CD8-positive, alpha-beta memory T cell (primary cell): ENCODE measurements at places on chromosomes 3 and 15. TPM values are rescaled to one million over a fixed set of nuclear protein-coding genes. Genes with fewer than 3 reads are reported as not detected.

Gene LRRC3B
- not detected for total RNA-seq

Gene DET1
- total RNA-seq: 2.8 TPM

DNA sequence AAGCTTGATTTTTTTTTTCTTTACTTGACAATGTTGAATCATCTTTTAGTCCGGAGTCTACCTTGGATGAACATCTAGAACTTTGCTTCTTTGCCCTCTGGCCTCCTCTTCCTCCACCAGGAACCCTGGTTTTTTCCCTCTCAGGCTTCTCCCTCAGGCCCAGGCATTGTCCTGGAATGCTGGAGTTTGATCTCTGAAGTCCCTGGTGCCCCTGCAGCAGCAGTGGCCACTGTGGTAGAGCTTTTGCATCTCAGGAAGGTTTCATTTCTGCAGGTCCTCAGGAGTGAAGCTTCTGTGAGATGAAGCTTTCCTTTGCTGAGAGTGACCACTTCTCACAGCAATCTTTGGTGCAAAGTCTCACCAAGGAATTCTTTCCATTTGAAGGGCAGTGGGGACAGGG, 39.0 kb upstream of the NEDD4 start:
- no peak for DNase-seq
- no peaks in the 10 kb centered on the region for H3K4me1 ChIP-seq
- H3K27me3 ChIP-seq: no peaks in the 10 kb centered on the region
- H3K36me3 ChIP-seq: no peaks in the 10 kb centered on the region
- H3K27ac ChIP-seq: no peak overlapping the region

DNA sequence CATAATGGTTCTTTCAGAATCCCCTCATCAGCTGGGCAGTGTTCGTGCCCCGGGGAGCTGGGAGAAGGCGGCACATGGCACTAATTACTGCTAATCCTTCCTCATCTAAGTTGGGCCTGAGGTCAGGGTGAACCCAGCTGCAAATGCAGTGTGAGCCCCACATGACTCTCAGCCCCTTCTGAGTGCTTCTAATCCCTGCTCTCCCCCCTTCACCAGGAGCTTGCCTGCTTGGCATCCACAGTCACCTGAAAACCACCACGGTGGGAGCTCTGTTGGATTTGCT, 455 bp upstream of the TRPM1 start:
- H3K36me3 ChIP-seq: no peaks in the 10 kb centered on the region
- H3K27me3 ChIP-seq: no peaks in the 10 kb centered on the region
- H3K4me3 ChIP-seq: no peak overlapping the region
- no peak overlapping the region for H3K27ac ChIP-seq
- H3K4me1 ChIP-seq: no peaks in the 10 kb centered on the region
- DNase-seq: no peak

- no peak overlapping the region for H3K4me3 ChIP-seq
- no peak for DNase-seq
- no peak overlapping the region for H3K27ac ChIP-seq
Observed at GRCh38 chr15:92021792-92022191, 168.3 kb downstream of the SLCO3A1 start.

DNA sequence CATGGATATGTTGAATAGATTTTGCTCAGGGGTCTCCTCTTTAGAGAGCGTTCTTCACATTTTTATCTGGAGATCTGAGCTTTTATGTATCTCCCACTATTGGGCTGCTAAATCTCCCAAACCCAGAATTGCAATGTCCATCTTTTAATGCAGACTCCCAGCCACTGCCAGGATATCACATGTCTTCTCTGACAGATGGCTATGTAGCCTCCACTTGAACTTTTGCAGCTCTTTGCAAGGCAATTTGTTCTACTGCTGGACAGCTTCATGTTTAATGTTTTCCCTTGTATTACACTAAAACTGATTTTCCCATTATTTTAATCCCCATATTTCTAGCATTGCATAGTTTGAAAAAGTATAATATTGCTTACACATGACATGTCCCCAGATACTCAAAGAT, 177.2 kb downstream of the LPP start:
- H3K27ac ChIP-seq: no peak overlapping the region
- no peak for DNase-seq
- H3K4me1 ChIP-seq: peaks cover 9% of the 10 kb centered on the region
- H3K27me3 ChIP-seq: no peaks in the 10 kb centered on the region

- no peaks in the 10 kb centered on the region for H3K27me3 ChIP-seq
- H3K4me1 ChIP-seq: no peaks in the 10 kb centered on the region
- no peaks in the 10 kb centered on the region for H3K36me3 ChIP-seq
- no peak overlapping the region for H3K27ac ChIP-seq
- H3K4me3 ChIP-seq: no peak overlapping the region
Observed at GRCh38 chr15:39139431-39140059, 441.3 kb upstream of the THBS1 start.

- no peak for DNase-seq
- no peak overlapping the region for H3K4me3 ChIP-seq
- H3K4me1 ChIP-seq: peaks cover 10% of the 10 kb centered on the region
- no peak overlapping the region for H3K27ac ChIP-seq
Observed at GRCh38 chr15:58268746-58269267, 130.6 kb downstream of the AQP9 start.

DNA sequence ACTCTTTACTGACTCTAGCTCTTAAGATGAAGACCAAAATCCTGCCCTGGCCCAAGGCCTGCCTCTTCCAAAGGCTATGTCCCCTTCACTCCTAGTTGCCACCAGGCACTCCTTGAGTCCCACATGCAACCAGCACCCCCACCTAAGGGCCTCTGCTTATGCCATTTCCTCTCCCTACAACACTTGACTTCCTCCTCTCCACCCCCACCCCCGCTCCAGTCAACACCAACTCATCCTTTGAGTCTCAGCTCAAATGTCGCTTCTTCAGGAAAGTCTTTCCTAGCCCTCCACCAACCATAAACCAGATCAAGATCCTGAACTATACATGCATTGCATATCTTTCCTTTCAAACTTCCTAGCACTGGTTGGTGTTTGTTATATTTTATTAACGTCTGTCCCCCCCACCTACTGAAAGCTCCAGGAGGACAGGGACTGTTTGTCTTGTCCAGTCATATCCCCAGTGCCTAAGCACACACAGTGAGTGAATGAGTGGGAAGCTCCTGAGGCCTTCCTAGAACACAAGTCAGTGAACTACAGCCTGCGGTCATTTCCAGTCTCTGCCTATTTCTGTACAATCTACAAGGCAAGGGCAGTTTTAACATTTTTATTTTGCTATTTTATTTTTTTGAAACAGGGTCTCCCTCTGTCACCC, 7.3 kb downstream of the TBC1D2B start:
- H3K36me3 ChIP-seq: no peaks in the 10 kb centered on the region
- no peak overlapping the region for H3K27ac ChIP-seq
- no peaks in the 10 kb centered on the region for H3K27me3 ChIP-seq
- no peak for DNase-seq
- H3K4me3 ChIP-seq: peak overlapping the region; percentile 43
- peaks cover 83% of the 10 kb centered on the region for H3K4me1 ChIP-seq

GRCh38 chr15:57686657-57687056, 19.9 kb upstream of the POLR2M start:
- no peak for DNase-seq
- H3K27ac ChIP-seq: no peak overlapping the region
- no peaks in the 10 kb centered on the region for H3K27me3 ChIP-seq
- H3K4me1 ChIP-seq: no peaks in the 10 kb centered on the region
- H3K4me3 ChIP-seq: no peak overlapping the region

GRCh38 chr15:48905847-48906246, 27.9 kb downstream of the EID1 start:
- H3K4me1 ChIP-seq: no peaks in the 10 kb centered on the region
- no peak for DNase-seq
- H3K4me3 ChIP-seq: no peak overlapping the region

DNA sequence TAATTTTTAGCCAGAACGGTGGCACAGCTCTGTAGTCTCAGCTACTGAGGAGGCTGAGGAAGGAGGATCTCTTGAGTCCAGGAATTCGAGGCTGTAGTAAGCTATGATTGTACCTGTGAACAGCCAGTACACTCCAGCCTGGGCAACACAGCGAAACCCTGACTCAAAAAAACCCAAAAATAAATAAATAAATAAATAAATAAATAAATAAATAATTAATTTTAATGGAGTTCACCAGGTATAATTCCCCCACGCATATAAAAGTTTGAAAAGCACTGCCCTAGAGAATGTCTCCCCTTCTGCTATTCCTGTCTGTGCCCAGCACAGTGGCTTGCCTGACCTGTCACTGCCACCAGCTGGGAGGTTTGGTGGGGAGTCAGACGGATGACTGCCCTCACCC, 4.2 kb upstream of the RLBP1 start:
- H3K4me3 ChIP-seq: no peak overlapping the region
- H3K36me3 ChIP-seq: no peaks in the 10 kb centered on the region
- no peaks in the 10 kb centered on the region for H3K4me1 ChIP-seq
- H3K27me3 ChIP-seq: no peaks in the 10 kb centered on the region
- DNase-seq: no peak

GRCh38 chr15:100635406-100636071, 33.1 kb downstream of the ASB7 start:
- no peaks in the 10 kb centered on the region for H3K27me3 ChIP-seq
- no peak overlapping the region for H3K27ac ChIP-seq
- peaks cover 24% of the 10 kb centered on the region for H3K36me3 ChIP-seq
- DNase-seq: no peak

DNA sequence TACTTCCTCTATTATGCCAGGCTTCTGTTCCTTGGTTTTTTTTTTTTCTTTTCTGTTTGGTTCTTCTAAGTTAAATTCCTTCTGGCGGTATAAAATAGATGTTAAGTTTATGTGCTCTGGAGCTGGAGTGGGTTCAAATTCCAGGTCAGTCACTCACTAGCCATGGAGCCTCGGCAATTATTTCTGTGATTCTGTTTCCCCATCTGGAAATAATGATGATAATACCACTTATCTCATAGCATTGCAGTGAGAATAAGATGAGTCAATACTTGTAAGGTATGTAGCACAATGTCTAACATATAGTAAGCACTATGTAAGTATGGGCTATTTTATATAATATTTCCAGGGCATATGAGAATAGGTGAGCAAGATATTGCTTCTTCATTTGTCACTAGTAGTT, 33.2 kb upstream of the ZDHHC23 start:
- H3K4me1 ChIP-seq: no peaks in the 10 kb centered on the region
- no peaks in the 10 kb centered on the region for H3K27me3 ChIP-seq
- H3K27ac ChIP-seq: no peak overlapping the region
- no peak overlapping the region for H3K4me3 ChIP-seq
- H3K36me3 ChIP-seq: no peaks in the 10 kb centered on the region
- DNase-seq: no peak

GRCh38 chr3:58609990-58610389, 32.8 kb upstream of the FAM107A start:
- H3K27me3 ChIP-seq: no peaks in the 10 kb centered on the region
- no peaks in the 10 kb centered on the region for H3K4me1 ChIP-seq
- H3K4me3 ChIP-seq: no peak overlapping the region
- H3K27ac ChIP-seq: no peak overlapping the region
- DNase-seq: no peak
- H3K36me3 ChIP-seq: no peaks in the 10 kb centered on the region
